Right kidney (tissue), 9 donors: ENCODE measurements at places on chromosomes 7 and 10.
A peak's percentile ranks its signal among the peaks of the same experiment; 100 is the strongest.

- no peak for DNase-seq
Measured at GRCh38 chr7:32158076-32158475, 87.9 kb upstream of the PDE1C start.

GRCh38 chr10:34219753-34220548, 595.1 kb downstream of the PARD3 start:
- DNase-seq: no peak

DNA sequence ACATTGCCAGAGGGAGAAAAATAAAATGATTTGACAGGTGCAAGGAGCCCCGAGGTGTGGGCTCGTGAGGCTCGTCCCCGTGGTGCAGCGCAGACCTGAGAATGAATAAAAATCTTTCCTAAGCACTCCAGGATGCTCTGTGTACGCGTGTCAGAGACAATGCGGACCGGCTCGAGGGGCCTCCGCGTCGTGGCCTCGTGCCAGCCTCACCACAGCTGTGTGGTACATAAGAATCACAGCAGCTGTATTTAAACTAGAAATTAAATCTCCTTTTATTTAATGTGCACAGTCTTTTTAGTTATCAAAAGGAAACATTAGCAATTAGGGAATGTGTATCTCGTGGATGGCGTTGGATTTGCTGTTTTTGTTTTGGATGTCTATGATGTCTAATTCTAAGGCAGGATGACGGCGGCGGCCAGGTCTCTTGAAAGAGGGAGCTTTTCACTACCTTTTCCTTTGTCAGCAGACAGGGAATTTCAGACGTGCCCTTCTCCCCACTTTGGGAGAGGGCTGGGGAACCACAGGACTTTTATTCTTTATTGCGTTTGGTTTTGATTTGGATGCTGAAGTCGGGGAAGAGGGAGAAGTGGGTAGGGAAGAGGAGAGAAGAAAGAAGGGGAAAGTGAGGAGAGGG, 365.3 kb upstream of the SHH start:
- no peak for DNase-seq

DNA sequence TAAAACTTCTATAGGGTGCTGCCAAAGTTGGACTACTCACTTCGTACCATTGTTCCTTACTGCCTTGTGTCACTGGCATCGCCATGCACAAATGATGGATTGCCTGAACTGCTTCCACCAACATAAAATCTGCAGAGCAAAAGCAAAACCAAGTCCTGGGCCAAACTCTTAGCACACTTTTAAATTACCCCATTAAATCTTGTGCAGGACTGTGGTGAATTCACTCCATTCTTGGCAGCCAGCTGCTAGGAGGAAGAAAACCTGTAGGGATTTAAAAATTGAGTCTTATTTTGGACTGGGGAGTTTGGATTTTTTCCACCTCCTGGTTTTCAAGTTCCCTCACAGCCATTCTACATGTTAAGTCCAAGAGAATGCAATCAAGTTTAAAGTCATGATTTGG, 646.9 kb downstream of the SORCS3 start:
- DNase-seq: no peak

GRCh38 chr7:134907000-134907399, 79.3 kb upstream of the AGBL3 start:
- DNase-seq: no peak

- DNase-seq: no peak
Measured at GRCh38 chr10:48516911-48517310, 88.0 kb downstream of the ARHGAP22 start.

- DNase-seq: no peak
Measured at GRCh38 chr7:129864042-129864441, 88.7 kb downstream of the UBE2H start.

GRCh38 chr7:27901028-27901760, 161.2 kb downstream of the TAX1BP1 start:
- no peak for DNase-seq

GRCh38 chr7:117424090-117424829, 3.0 kb downstream of the ASZ1 start:
- no peak for DNase-seq

- DNase-seq: no peak
Measured at GRCh38 chr10:9230625-9231024, 1176.1 kb downstream of the GATA3 start.

DNA sequence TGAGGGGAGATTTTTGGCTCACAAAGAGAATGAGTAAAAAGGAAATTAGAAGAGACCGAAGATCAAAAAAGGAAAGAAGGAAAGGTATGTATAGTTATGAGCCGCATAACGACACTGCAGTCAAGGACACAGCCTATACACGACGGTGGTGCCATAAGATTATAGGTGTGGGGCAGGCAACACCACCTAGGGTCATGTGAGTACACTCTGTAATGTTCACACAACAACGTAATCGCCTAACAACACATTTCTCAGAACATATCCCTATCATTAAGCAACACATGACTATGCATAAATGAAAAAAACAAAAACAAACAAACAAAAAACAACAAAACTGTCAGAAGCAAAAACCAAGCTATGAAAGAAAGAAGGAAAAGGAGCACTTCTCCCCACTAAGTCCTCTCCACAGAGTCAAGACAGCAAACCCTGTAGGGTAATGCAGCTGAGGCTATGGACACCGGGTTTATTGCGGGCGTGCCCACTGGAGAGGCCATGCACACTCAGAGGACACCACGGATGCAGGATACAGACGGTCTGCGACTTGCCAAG, 45.1 kb downstream of the PIP4K2A start:
- no peak for DNase-seq

DNA sequence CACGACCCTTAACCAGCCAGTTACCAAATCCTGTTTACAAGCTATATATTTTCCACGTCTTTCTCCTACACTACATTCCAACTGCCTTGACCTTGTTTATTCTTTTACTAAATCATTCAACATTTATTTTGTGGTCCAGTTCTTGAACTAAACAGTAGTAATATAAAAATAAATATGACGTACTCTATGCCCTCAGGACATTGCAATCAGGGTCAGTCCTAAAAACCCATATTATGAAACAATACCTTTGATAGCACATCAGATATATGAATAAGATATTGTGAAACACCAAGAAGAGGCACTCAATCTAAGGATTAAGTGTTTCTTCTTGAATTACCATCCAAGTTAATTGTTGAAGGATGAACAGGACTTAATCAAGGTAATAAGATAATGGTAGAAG, 52.5 kb upstream of the WNT16 start:
- DNase-seq: no peak

DNA sequence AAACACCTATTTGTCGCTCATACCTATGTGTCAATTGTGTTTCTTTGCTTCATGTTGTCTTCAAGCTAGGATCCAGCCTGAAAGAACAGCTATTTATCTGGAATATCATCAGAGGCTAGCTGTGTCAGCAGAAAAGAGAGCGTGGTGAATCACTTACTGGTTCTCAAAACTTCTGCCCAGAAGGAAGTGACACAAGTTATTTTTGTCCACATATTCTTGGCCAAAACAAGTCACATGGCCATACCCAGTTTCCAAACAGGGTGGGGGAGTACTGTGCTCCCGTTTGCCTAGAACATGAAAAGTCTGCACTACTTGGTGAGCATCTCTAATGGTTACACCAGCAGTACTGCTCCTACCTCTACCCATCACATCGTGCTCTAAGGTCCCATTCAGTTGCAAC, 160.9 kb upstream of the CSTF2T start:
- DNase-seq: no peak

GRCh38 chr10:19412531-19412930, 363.9 kb downstream of the MALRD1 start:
- DNase-seq: no peak

GRCh38 chr7:2732959-2733584, 45.1 kb downstream of the AMZ1 start:
- no peak for DNase-seq

DNA sequence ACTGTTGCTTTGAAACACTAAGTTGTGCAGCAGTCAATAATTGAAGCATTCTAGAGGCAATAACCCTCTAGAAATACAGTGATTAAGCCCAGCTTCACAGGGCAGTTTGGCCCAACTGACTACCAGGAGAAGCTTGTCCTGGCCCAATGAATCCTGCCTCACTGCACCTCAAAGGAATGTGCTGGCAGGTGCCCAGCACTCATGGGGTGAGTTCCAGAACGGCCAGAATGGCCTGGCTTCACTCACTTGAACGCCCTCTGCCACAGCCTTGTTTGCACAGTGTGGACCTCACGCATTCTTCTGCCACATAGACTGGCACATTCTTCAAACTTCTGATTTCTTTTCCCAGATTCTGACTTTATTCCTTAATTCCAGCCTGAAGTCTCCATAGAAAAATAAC, 6.6 kb upstream of the ITIH2 start:
- DNase-seq: no peak

GRCh38 chr10:105973360-105973759, 1191.1 kb downstream of the SORCS1 start:
- DNase-seq: peak; percentile 25

DNA sequence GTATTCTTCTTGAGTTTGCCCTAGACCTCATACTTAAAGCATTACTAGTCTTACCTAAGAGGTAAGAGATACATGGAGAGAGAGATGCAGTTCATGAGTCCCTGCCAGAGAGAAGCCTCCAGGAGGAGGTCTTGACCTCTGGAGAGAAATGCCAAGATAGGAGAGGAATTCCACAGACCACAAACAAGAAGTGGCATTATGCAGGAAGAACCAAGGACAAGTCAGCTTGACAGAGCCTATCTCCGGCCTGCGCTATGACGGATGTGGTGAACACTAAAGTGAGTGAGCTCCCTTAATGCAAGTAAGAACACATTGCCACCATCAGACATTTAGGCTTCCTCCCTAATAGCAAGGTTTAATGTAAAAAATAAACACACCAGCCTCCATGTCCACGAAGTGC, 27.9 kb upstream of the COL1A2 start:
- DNase-seq: no peak

DNA sequence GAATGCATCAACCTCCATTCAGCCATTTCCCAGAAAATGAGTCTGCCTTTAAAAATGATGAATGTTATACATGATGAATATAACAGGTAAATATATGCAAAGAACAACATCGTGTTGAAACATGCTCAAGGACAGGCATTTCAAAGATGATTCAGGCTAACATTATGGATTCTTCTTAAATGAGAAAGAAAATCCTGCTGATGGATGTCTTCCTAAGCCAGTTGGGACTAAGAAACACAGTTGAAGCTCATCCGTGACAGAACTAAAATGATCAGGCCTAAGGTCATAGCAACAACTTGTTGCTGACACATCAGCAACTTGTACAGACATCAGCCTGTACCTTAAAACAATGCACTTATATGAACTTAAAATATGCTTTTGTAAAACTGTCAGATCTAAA, 267.9 kb downstream of the MAGI2 start:
- no peak for DNase-seq

GRCh38 chr10:132960631-132961419, 18.5 kb upstream of the CFAP46 start:
- DNase-seq: no peak

- no peak for DNase-seq
Measured at GRCh38 chr10:48904861-48905260, 34.8 kb downstream of the LRRC18 start.

DNA sequence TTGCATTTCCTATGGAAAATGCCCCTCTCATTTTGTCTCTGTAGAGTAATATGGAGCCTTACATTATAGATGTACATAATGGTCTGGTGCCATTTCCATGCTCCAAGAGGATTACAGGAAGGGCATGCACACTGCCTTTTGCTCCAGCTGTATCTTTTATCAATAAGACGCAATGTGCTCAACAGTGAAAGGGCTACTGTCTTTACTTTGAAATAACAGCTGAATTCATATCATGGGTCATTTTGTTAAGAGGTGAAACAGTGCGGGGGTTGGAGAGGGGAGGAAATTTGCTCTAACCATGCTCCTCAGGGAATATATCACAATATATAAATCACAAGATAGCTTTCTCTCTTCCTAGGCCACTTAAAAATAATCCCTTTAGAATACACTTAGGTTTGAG, 77.7 kb downstream of the ICA1 start:
- DNase-seq: no peak

GRCh38 chr7:139869886-139870285, 40.8 kb downstream of the TBXAS1 start:
- no peak for DNase-seq

- no peak for DNase-seq
Measured at GRCh38 chr7:32518534-32519140, 23.3 kb downstream of the AVL9 start.
